ENCODE measurements at places on chromosomes 11 and 22.

DNA sequence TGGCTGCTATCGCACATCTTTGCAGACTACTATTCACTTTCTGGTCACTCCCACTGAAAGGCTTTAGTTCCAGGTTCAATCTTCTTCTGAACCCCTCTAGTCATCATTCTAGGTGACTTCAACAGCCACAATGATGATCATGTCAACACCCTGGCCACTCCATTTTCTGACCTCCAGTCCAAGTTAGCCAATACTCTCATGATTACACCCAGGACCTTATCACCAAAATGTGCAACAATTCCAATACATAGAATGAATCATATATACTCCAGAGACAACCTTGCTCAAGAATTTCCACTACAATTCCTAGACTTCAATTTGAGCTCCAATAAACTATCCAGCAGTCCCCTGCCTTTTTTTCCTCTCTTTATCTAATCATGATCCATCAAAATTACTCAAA, 70.7 kb downstream of the PAK1 start:
- DNase-seq, result no peak

GRCh38 chr11:61911701-61912529, 5.5 kb downstream of the RAB3IL1 start:
- no peak for DNase-seq

DNA sequence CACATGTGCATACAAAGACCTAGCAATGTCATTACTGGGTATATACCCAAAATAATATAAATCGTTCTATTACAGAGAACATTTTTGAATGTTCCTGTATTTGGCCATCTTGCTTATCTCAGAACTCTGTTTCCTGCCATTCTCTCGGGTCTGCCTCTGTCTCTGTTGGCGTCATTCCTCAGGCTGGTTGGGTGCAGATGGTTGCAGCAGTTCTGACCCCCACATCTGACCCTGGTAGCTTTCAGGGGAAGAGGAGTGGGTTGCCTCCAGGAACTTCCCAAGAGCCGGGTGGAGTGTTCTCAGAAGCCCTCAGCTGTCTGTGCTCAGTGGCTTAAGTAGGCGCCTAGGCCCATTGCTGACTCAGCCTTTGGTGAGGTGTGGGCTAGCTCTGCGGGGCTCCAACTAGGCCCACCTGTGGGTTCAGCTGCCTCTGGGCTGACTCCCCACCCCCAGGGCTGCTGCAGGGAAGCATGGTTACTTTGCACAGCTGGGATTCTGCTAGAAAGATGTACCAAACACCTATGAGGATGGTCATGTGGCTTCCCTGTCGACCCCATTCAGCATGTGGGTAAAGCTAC, 114.0 kb downstream of the TBC1D22A start:
- no peak for DNase-seq

DNA sequence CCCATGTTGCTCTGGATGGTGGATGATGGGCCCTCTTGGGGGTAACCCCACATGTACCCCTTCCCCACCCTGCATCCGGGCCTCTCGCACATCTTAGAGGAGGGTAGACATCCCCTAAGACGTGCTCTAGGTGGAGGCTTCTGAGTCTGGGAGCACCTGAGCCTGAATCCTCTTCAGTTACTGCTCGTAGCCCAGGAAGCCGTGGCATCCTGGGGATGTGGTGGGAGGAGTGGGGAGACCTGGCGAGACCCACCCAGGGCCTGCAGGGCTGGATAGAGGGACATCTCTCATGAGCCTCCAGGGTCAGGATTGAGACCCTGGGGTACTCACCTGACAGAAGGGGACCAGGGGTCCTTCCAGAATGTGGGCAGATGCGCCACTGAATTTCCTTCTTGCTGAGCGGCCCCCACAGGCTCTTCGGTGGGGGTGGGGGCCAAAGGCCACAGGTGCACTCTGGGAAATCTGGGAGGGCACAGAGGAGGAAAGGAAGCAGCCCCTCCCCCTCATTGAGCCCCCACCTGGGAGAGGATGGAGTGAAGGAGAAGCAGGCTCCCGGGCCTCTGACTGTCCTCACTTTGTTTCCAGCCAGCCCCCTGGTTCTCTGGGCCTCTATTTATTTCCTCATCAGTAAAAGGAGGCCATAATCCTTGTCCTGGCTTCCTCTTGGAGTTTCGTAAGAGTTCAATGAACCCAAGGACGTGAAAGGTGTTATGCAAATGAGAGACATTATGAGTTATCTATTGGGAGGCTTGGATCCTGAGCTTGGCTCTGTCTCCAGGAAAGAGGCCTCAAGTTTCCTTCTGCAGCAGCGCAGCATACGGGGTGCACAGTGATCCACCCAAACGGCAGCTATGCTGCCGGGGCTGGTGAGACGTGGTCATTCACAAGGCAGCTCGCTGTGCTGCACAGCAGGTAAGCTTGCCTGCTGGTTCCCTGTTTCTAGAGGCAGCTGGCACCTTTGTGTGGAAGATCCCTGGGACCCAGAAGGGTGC, 31.2 kb downstream of the KCNJ4 start:
- DNase-seq, result no peak

- DNase-seq, result no peak
Observed at GRCh38 chr11:72144807-72145565, 9.5 kb downstream of the FOLR3 start.

GRCh38 chr11:87421422-87421821, 383.7 kb downstream of the TMEM135 start:
- DNase-seq, result no peak

GRCh38 chr22:47146941-47147340, 384.5 kb downstream of the TBC1D22A start:
- no peak for DNase-seq

Data from CD4-positive, alpha-beta T cell (primary cell).